Hematopoietic multipotent progenitor cell treated with erythropoietin and hydrocortisone succinate and interleukin-3 and kit ligand, for 6 days (in vitro differentiated cells): ENCODE measurements at places on chromosomes 4 and X.

DNA sequence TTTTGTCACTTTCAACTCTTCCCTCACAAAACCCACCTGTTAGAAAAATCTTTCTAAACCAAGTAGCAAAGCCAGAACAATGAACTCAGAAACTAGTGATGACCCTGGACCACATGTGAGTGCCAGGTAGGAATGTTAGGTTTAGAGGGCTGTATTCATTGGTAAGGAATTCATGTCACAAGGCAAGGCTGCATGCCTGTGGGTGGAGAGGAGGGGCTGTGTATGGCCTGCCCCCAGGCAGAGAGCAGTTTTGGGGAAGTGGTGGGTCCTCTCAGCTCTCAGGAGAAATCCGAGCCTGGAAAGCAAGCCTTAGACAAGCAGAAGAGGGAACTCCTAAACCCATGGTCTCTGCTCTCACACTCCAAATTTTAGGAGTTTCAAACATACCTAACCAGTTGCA, 2.4 kb downstream of the RNF175 start:
- DNase-seq = no peak

- no peak for DNase-seq
Measured at GRCh38 chr4:23737571-23737970, 152.3 kb downstream of the PPARGC1A start.

- no peak for DNase-seq
Measured at GRCh38 chrX:9088896-9089295, 55.0 kb upstream of the FAM9B start.

- no peak for DNase-seq
Measured at GRCh38 chrX:44747969-44748368, 95.9 kb upstream of the DUSP21 start.

DNA sequence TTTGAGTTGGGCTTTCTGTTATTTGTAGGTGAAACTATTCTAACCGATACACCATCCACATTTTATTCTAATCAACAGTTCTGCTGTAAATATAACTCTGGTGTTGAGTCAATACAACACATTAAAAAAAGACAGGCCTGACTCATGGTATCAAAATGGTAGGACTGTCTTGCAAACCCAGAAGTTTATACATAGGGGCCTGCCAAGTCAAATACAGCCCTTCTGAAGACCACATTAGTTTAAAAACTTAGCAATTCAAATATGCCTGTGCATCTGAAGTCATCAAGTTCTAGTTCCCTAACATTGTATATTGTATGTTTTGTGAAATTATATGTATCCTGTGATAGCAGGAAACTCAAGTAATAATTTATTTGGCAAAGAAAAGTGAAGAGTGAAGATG, 24.4 kb upstream of the PDE5A start:
- DNase-seq = no peak

GRCh38 chr4:116070283-116070682, 956.9 kb upstream of the NDST4 start:
- no peak for DNase-seq

- DNase-seq = no peak
Measured at GRCh38 chrX:97065973-97066372, 182.3 kb downstream of the RPA4 start.

DNA sequence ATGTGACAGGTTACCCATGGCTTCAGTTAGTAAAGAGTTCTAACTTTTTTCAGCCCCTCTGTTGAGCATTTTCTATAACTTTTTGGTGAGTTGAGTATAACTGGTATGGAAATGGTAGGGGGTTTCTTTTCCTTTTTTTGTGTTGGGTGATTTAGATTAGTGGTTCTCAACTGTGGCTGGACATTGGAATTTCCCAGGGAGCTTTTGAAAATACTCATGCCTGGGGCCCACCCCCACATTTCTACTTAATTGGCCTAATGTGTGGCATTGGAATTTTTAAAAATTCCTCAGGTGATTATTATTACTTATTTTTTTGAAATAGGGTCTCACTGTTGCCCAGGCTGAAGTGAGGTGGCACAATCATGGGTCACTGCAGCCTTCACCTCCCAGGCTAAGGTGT, 21.9 kb downstream of the SMS start:
- DNase-seq = no peak

DNA sequence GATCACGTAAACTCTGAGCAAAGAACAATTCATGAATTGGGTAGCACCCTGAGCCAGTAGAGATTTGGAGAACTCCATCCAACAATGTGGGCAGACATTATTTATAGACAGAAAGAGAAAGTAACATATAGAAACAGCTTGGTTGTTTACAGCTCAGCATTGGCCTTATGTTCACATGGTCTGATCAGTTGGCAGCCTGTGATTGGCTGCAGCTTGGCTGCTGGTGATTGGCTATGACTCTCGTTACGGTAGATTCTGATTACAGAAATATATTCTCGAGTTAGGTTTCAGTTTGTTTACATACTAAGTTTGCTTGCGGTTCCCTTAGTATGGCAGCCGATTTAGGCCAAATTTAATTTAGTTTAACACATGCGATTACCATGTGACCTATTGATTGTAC, 663.4 kb downstream of the RAPGEF2 start:
- no peak for DNase-seq

DNA sequence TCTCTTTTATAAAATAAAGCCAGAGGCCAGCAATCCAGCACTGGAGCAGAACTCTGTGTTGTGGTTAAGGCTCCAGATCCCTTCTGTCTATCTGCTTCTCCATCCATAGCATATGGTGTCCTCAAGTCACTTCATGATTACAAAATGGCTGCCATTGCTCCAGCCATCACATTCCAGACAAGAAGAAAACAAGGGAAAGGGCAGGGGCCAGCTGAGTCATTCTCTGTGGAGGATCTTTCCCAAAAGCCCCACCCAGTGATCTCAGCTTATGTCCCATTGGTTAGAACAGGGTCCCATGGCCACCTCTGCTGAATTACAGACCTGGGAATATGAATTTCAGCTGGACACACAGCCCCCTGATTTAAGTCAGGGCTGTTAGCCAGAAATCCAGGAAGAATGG, 34.1 kb upstream of the MAN2B2 start:
- no peak for DNase-seq

- DNase-seq = peak; percentile 80
Measured at GRCh38 chrX:123172869-123173268, 11.2 kb upstream of the GRIA3 start.
